ENCODE measurements at places on chromosomes 2 and 18. TPM values are rescaled to one million over a fixed set of nuclear protein-coding genes. Genes with fewer than 3 reads are reported as not detected.

ZNF385B gene
- 2.0 TPM for polyA plus RNA-seq

CAPN14 gene
- polyA plus RNA-seq = 0.13 TPM

SFTPB gene
- polyA plus RNA-seq = 0.01 TPM

TMEM198 gene
- 19.9 TPM for polyA plus RNA-seq

BOLA3 gene
- polyA plus RNA-seq = 32.4 TPM

GRCh38 chr2:217938036-217938435 is 64.8 kb downstream of the TNS1 start:
- peaks cover 49% of the 10 kb centered on the region for H3K4me1 ChIP-seq
- H3K4me3 ChIP-seq = no peak overlapping the region
- H3K36me3 ChIP-seq = no peaks in the 10 kb centered on the region

- H3K27me3 ChIP-seq = no peaks in the 10 kb centered on the region
- no peaks in the 10 kb centered on the region for H3K4me1 ChIP-seq
- H3K4me3 ChIP-seq = no peak overlapping the region
- DNase-seq = no peak
- H3K36me3 ChIP-seq = no peaks in the 10 kb centered on the region
These were observed 758.9 kb downstream of the LRRTM4 start for GRCh38 chr2:76763276-76763675.

DNA sequence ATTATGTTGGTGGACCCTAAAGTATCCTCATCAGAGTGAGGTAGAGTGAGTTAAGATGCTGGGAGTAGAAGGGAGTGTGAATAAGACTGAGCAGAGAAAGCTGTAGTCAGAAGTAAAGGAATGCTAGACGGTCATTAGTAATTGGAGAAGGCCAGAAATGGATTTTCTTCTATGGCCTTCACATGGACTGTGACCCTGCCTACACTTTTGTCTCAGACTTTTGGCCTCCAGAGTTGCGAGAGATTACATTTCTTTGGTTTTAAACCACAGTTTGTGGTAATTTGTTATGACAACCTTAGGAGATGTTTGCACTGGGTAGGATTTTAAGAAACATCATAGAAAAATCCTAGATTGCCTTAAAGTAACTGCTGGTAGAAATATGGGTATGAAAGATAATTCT is 1267.7 kb upstream of the TMEFF2 start:
- no peaks in the 10 kb centered on the region for H3K36me3 ChIP-seq
- no peaks in the 10 kb centered on the region for H3K4me1 ChIP-seq
- no peaks in the 10 kb centered on the region for H3K27me3 ChIP-seq

DNA sequence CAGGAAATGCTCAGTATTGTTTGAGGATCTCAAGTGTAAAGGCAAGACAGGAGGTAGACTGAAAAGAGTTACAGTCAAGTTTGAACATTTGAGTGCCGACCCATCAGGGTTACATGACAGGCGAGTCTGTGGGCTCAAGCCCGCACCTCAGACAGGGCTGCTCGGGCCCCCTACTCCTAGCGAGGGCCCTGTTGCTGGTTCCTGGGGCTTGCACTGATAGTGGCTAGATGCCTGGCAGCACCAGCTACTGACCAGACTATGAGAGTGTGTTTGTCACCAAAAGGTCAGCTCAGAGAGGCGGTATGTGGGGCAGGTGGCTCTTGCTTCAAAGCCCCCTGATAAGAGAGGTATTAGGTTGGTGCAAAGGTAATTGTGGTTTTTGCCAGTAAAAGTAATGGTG is 35.6 kb upstream of the CYP27C1 start:
- peaks cover 38% of the 10 kb centered on the region for H3K36me3 ChIP-seq
- no peak for DNase-seq
- no peaks in the 10 kb centered on the region for H3K27me3 ChIP-seq
- no peak overlapping the region for H3K27ac ChIP-seq

GRCh38 chr2:120433816-120434290 is 87.9 kb downstream of the INHBB start:
- peaks cover 8% of the 10 kb centered on the region for H3K27me3 ChIP-seq
- H3K4me3 ChIP-seq = no peak overlapping the region
- H3K4me1 ChIP-seq = no peaks in the 10 kb centered on the region
- no peaks in the 10 kb centered on the region for H3K36me3 ChIP-seq
- no peak for DNase-seq

DNA sequence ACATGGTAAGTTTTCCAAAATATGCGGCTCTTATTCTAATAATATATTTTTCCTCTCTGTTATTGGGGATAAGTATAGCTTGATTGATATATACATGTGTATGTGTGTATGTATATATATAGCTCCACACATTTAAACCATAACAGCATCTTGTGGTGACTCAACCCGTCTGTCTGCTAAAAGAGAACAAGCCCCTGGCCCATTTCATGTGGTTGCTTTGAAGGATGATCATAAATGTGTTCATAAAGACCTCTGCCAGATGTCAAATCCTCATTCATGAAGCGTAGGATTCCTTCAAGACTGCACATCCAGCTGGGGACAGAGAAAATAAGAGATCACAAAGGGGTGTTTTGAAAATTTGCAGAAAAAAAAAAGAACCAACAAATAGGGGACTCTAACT is 79.3 kb downstream of the RHOB start:
- no peak for DNase-seq
- no peak overlapping the region for H3K4me3 ChIP-seq
- H3K4me1 ChIP-seq = no peaks in the 10 kb centered on the region
- H3K27me3 ChIP-seq = no peaks in the 10 kb centered on the region
- H3K27ac ChIP-seq = no peak overlapping the region

- H3K27ac ChIP-seq = no peak overlapping the region
- H3K4me3 ChIP-seq = no peak overlapping the region
- H3K27me3 ChIP-seq = no peaks in the 10 kb centered on the region
- H3K36me3 ChIP-seq = no peaks in the 10 kb centered on the region
These were observed 154.6 kb downstream of the ANKRD36 start for GRCh38 chr2:97267411-97268074.
